ENCODE measurements at places on chromosomes 4 and X.

GRCh38 chr4:152894673-152895072 lies 41.5 kb upstream of the FHDC1 start:
- DNase-seq: no peak

GRCh38 chrX:1453951-1454785 lies 1.5 kb upstream of the ASMTL start:
- peak; percentile 68 for DNase-seq

- no peak for DNase-seq
Observed at GRCh38 chr4:89140168-89140759, 28.9 kb downstream of the TIGD2 start.

DNA sequence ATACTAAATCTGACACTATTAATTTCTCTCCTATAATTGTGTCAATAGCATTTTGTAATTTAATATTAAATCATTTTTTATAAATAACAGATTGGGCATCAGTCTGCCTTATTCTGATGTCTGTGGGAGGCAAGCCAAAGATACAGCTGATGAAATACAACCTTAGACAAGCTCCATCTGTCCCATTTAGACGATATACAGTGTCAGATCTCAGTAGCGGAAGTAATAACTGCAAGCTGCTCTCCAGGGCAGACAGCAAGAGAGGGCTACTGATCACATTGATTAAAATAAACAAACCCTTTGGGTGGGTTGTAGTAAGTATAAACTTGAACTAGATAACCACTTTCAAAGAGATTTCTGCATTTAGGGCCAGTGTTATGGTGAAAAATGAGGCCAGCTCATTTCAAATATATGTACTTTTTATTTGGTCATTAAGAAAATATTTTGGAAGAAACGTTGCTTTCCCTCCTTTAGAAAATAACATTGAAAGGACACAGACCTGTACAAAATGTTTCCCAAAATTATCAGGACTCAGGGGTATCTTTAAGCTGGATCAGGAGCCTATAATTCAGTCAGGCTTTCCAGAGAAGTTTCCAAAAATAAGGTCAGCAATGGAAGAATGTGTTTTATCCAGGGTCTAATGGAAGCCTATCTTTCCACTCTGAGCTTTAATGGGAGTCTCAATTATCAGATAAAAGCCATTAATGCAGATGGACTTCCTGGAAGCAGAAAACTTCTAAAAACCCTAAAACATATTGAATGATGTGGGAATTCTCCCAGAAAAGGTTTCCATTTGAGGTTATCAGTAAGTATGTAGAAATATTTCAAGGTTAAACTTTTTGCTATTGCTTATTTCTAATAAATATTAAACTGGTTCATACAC lies 1028.8 kb upstream of the IGFBP7 start:
- DNase-seq: no peak

GRCh38 chr4:67091673-67092072 lies 453.6 kb downstream of the CENPC start:
- DNase-seq: no peak

- no peak for DNase-seq
Observed at GRCh38 chr4:41160012-41160789, 54.1 kb downstream of the APBB2 start.
